ENCODE measurements at places on chromosomes 7 and 10. TPM values are rescaled to one million over a fixed set of nuclear protein-coding genes. Genes with fewer than 3 reads are reported as not detected.

The OPN1SW gene
- 0.80 TPM for polyA plus RNA-seq

The GPR158 gene
- polyA plus RNA-seq = 0.26 TPM

GRCh38 chr7:137879357-137880158 is 32.8 kb upstream of the DGKI start:
- DNase-seq = no peak

GRCh38 chr7:100219271-100219737 is 445 bp upstream of the PVRIG start:
- DNase-seq = no peak

DNA sequence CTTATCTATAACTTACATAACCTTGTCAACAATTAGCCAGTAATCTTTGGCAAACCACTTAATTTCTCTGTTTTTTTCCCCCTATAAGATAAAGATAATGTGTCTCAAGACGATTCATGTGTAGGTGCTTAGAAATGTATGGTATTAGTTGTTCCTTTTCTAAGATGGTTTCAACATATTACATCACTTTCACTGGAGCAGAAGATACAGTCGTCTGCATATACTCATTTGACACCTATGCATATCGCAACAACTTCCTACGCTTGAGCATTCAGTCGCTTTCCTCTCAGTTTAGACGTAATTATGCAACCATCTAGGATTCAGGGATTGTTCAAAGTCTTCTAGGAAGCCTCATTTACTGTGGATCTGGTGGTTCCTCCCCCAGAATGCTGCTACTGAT is 396.7 kb downstream of the PHTF2 start:
- no peak for DNase-seq

DNA sequence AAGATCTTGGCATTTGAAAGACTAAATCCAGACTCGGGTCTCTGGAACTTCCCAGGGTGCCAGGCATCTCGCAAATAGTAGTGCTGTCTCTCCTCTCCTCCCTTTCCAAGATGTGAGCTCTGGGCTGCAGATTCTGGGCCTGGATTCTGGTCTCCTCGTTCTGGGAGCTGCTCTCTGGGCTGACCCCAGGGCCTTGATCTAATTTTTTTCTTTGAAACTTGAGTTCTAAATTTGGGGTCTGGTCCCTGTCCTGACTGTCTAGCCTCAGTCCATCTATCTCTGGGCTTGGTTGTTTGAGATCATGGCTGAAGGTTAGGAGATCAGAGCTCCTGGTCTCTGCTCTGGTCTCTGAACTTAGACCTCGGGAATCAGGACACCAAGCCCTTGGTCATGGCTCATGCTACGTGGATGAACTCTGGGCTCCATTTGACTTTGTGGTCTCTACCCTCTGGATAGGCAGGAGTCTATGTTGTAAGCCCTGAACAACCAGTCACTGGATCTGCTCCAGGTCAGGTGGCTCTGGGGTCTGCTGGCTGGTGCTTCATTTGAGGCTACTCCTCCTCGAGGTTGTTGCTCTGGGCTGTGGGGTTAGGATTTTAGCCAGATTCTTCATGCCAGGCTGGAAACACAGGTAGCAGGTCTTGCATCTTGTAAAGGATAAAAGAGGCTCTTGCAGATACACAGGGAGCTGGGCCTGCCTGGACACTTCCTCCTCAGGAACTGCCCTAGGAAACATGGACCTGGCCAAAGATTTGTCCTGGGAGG is 8.0 kb upstream of the MBL2 start:
- DNase-seq = no peak

DNA sequence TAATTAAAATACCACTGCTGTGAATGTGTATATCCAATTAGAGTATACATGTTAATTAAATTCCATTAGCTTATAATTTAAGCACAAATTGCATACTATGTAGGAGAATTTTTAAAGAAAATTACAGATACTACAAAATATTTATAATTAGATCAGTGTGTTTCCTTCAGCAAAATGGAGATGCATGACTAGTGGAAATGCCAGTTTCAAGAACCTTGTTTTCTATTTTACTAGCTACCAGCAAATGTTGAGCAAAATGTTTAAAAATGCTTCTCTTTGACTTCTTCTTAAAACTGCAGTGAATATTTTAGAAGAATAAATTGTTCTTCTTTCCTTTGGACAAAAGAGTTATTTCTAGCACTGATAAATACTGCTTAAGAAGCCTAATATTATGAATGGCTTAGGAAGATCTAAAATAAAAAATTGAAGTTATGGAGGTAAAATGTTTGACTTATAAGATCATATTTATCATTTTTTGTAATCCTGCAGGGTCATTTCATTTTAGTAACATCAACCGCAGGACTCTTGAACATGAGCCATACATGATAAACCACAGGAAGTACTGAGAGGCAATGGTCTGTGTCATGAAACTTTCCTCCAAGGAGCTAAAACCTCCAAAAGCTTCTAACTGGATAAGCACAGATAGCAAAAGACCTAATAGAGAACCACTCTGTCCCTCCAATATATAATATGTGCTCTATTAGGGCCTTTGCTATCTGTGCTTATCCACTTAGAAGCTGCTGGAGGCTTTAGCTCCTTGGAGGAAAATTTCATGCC is 1066.0 kb upstream of the CELF2 start:
- no peak for DNase-seq
